NT2/D1 (cell line): ENCODE measurements at places on chromosomes 4 and X.

- DNase-seq, result no peak
Measured at GRCh38 chr4:47579235-47579634, 94.2 kb downstream of the ATP10D start.

GRCh38 chr4:128286474-128287058 lies 1.0 kb downstream of the PGRMC2 start:
- no peak for DNase-seq

DNA sequence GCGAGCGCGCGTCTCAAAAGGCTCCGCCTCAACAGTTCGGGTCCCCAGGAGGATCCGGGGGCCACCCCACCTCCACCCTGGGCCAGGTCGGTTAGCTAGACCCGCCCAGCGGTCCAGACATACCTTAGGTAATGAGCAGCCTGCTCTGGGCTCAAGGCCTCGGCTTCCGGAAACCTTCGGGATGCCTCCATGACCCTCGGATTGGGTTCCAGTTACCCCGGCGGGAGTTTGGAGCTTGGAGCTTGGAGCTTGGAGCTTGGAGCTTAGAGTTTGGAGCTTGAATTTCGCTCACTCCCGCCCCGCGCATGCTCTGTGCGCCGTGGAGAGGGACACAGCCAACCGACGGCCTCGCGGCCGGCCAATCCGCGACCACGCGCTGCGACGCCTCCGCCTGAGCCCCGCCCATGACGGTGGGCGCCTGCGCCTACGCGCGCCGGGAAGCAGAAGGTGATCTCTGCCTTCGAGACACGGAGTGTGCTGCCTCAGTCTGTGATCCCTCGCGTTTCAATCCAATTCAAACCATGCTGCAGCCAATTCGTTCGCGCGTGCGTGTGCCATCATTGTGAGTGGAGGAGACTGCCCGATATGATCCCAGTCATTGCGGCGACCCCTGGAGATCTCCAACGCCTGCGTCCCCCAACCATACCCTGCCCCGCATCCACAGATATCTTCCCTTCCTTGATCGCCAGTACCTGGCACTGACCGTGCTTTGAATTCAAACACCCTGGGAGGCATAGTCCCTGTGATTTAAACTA lies at the start of gene ERCC6L:
Gene ERCC6L, minus strand, starts transcription at position 307 of the 755 bp plus-strand sequence. Its CDS starts 116 bp downstream, at position 191.
- peak; percentile 89 for DNase-seq

- no peak for DNase-seq
Measured at GRCh38 chr4:102687373-102687981, 73.3 kb downstream of the MANBA start.

GRCh38 chr4:71009890-71010588 lies 16.6 kb downstream of the DCK start:
- DNase-seq, result no peak

GRCh38 chr4:14177987-14178386 lies 550.5 kb upstream of the BOD1L1 start:
- DNase-seq, result no peak

DNA sequence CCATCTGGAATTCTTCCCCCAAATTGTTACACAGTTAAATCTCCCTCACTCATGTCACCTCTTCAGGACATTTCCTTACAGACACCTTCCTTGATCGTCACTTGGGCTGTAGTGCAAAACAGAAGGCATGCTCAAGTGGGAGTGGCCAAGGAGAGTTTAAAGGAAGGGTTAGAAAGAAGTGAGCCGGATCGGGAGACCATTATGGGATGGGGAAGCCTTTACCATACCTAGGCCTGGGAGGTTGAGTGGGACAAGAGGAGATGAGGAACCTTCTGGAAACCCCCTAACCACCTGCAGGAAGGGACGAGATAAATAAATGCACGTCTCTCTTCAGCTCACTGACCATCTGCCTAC lies 102.7 kb downstream of the UCHL1 start:
- no peak for DNase-seq

DNA sequence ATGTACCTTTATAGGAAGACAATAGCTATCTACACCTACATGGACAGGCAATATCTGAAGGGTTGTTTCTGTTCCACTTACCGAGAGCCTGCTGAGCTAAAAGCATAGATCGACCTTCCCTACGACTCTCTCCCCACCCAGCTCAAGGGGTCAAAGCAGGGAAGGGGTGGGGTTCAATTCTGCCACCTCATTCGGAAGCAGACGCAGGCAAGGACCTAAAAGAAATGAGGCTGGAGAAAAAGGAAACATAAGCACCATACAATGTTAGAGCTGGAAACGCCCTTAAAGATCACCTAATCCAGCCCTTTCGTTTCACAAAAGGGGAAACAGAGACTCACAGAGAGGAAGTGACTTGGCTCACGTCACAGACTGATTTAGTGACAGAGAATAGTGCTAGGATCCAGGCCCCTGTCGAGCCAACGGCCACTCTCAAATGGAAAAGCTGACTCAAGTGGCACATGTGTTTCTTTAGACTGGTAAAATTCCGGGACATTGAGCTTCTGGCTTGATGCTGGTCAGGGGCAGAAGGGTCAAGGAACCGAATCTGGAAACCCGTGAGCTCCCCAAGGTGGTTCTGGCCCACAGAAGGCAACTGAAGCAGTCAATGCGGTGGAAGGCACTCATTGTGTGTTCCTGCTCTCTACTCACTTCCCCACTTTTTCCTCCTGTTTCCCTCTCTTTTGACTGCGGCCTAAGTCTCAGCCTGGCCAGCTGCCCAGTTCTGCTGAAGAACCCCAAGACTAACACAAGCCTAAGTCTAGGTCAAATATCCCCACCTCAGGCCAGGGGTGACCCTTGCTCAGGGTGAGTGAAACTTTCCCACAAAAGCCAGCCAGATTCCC lies 7.5 kb downstream of the SEPTIN6 start:
- DNase-seq, result no peak

- no peak for DNase-seq
Measured at GRCh38 chrX:33138677-33139249, 72.6 kb downstream of the DMD start.

GRCh38 chrX:40262157-40263013 lies 164.6 kb upstream of the BCOR start:
- no peak for DNase-seq

- no peak for DNase-seq
Measured at GRCh38 chr4:14165222-14165920, 537.8 kb upstream of the BOD1L1 start.

DNA sequence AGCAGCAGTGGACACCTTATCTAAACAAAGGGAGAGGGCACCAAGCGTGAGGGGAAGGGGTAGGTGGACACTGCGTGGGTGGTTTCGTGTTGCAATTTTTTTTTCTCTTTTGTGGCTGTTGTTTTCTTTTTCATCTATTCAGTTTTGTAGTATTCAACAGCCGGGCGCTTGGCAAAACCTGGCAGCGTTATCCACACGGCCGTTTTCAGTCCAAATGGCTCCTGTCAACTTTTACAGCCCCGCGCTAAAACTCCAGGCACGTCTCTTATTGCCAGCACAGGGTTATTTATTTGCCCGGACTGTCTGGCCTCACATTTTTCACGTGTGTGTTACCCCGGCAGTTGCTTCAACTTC lies 192.2 kb downstream of the BCOR start:
- no peak for DNase-seq

DNA sequence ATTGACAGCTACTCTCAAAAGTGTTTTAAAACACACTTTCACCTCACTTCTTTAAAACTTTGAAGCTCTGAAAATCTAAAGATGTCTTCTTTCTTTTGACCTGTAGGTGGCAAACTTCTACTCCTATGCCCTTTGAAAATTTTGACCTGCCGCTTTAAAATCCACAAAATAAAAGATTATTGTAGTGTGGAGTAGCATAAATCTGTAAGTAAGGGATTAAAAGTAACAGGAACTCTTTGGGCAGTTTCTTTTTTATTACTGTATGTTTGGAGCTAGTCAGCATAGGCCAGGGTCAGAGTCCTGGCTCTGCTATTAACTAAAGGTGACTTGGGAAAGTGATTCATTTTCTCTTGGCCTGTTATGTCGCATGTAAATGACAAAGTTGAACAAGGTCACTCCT lies 25.5 kb downstream of the BBS12 start:
- no peak for DNase-seq

GRCh38 chrX:47191806-47192401 lies 1.7 kb upstream of the UBA1 start:
- DNase-seq, result no peak

DNA sequence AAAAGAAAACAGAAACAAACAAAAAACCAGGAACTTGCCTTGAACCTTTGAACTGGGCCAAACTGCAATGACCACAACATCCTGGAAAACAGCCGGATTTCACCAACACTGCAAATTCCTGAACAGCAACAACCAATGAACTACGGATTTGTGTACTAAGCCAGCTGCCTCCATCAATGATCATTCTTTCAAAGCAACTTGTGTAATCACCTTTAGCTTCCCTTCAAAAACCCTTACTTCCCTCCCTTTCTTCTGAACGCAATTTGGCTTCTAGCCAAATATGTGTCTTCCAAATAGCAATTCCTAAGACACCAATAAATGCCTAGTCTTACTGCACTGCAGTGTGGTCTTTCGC lies 98.5 kb upstream of the FAM47C start:
- no peak for DNase-seq

- DNase-seq, result no peak
Measured at GRCh38 chrX:136146614-136147314, 569 bp upstream of the FHL1 start.

- DNase-seq, result no peak
Measured at GRCh38 chr4:113397114-113397701, 347.8 kb downstream of the ANK2 start.

DNA sequence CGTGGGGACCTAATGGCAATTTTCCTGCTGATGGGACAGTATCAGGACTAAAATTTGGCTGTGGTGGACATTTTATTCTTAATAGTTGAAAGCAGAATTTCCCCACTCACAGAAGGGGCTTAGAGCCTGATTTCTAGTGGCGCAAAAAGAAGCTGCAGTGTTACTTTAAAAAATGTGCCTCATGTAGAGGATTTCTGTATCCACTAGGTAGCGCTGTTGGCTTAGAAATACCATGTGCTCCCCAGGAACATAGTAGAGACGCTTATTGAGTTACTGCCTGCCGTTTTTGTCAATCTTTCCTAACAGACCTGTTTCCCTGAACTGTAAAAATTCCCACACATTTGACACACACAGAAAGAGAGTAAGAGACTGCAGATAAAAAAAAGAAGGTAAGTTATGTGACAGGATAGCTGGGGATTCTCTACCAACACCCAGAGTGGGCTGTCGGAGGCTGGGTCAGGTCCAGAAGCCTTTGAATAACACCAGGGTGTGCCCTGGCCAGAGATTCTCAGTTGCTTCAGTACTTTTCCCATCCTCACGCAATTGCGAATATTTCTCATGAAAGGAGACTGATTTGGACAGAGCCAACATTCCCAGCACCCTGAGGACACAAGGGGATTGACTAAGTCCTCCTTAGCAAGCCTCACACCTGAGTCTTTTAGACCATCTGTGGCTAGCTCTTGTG lies 88.4 kb downstream of the ZXDA start:
- DNase-seq, result peak; percentile 60

DNA sequence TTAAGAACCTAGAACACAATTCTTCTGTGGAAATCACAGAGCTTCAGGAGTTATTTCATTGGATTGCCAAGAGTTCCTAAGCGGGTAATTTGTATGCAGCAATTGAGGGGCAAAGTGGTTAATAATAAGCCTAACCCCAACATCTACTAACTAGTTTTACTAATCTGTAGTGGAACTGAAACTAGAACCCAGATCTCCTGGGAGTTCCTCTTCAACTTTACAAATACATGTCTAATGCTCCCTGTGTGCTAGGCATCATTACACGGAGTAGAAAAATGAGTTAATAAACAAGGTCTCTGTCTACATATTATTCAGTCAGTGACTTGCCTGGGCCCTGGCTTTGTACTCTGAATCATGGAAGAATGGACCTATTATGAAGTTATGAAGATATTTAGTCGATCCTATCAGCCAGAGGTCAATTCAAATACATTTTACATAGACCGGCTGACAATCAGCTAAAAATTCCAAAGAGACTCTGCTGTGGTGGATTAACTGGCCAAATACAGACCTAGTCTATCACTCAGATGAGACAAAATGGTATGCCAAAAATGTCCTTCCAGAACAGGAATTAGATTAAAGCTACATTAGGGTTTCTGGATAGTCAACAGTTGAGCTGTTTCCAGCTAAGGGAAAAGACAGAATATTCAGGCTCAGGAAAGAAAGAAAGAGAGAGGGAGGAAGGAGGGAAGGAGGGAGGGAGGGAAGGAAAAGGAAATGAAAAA lies 326.0 kb downstream of the FBXW7 start:
- no peak for DNase-seq

DNA sequence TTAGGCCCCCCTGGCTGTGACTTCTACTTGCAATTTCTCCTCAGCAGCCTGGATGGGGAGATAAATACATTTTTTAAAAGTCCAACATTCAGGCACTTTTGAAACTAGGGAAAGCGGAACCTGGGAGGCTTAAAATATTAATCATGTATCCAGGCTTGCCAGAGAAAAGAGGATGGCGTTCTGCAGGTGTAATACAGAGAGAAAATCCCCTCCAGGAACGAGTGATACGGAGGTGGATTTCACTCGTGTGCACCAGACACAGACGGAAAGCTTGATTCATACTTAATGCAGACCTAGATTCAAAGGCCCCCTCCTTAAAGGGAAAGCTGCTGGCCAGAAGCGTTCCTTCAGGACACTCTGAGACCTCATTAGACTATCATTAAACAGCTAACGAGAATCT lies 354.0 kb upstream of the BOD1L1 start:
- no peak for DNase-seq

- peak; percentile 13 for DNase-seq
Measured at GRCh38 chrX:49919617-49920016, 2.8 kb upstream of the CLCN5 start.

DNA sequence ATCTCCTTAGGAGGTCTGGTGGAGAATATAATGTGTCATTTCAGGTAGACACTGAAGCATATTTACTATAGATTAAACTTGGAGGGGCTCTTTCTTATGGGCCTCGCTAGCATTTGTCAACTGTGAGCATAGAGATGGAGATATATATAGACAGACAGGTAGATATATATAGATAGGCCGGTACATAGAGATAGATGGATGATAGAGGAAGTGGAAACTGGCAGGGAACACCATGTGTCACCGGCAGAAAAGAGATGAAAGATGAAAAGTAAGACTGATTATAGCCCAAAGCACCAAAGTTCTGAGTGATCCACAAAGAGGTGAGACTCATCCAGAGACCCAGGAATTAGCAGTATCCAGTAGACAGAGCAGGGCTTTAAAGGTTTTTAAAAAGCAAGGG lies 268.1 kb downstream of the FBXW7 start:
- DNase-seq, result no peak

GRCh38 chr4:94827481-94828110 lies 69.8 kb downstream of the BMPR1B start:
- no peak for DNase-seq

- DNase-seq, result no peak
Measured at GRCh38 chr4:8534129-8534528, 46.1 kb upstream of the GPR78 start.

- DNase-seq, result no peak
Measured at GRCh38 chrX:75547783-75548182, 24.9 kb upstream of the ZDHHC15 start.

- no peak for DNase-seq
Measured at GRCh38 chrX:3312109-3312508, 34.3 kb downstream of the MXRA5 start.

DNA sequence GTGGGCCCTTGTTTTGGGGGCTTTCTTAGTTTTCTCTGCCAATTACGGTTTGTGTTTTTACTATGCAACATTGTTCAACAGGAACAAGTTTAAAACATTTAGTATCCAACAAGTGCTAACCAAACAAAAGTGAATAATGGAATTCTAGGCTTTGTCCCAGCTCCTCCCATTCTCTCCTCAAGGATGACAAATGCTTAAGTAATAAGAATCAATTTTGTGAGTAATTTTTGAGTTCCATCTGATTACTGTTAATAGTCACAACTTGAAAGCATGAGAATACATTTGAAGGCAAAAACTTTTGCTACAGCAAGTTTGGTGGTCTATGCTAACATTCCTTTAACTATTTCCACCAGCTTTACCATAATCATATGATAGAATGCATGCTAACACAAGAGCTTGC lies 78.1 kb upstream of the HPGD start:
- no peak for DNase-seq
